ENCODE measurements at places on chromosomes 7 and 10.

DNA sequence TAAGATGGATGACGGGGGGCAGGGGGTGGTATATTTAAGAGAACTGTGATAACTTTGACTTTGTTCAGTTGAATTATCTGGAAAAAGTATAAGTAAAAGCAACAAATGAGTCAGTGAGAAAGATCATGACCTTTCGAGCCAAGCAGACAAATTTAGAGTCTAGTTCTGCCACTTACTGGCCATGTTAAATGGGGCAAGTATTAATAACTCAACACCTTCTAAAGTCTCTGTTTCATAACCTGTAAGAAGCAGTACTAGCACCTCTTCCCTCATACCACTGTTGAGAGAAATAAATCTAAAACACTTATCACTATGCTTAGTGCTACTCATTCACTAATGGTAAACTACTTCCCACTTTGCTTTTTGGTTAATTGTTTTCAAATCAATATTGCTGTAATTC, 604.4 kb upstream of the LRRN3 start:
- DNase-seq: no peak

- no peak for DNase-seq
Observed at GRCh38 chr7:157845203-157845835, 508.5 kb downstream of the DNAJB6 start.

DNA sequence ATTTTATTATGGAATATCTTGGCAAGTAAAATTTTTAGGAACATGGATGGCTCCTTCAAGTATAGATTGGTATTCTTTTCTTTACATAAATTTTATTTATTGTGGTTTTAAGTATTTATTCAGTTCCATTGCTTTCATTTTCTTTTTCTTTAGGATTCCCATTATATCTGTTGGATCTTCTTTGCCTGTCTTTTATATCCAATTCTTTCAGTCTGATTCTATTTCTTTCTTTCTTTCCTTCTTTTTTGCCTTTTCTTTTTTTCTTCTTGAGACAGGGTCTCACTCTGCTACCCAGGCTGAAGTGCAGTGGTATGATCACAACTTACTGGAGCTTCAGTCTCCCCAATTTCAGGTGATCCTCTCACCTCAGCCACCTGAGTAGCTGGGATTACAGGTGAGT, 74.2 kb upstream of the GLI3 start:
- no peak for DNase-seq

GRCh38 chr10:118291122-118291521, 51.0 kb downstream of the FAM204A start:
- no peak for DNase-seq
